ENCODE measurements at places on chromosomes 1 and 21. TPM values are rescaled to one million over a fixed set of nuclear protein-coding genes. Genes with fewer than 3 reads are reported as not detected.

Gene RUSC1
- 38.1 TPM for total RNA-seq

Gene CYP4A22
- not detected for total RNA-seq

Gene HES3
- not detected for total RNA-seq

Gene SLAMF6
- not detected for total RNA-seq

Gene WARS2
- total RNA-seq, result 9.9 TPM

Gene FHL3
- 12.1 TPM for total RNA-seq

Gene CLK2
- total RNA-seq, result 31.5 TPM

Gene WRAP73
- total RNA-seq, result 18.1 TPM

Gene CFAP141
- not detected for total RNA-seq

Gene RHEX
- total RNA-seq, result not detected

Gene COL6A1
- 3.2 TPM for total RNA-seq

Gene SPATA6
- 3.0 TPM for total RNA-seq

Gene KCNK1
- total RNA-seq, result 15.4 TPM

Gene NPPA
- not detected for total RNA-seq

Gene ACTL8
- total RNA-seq, result not detected

Gene NPR1
- not detected for total RNA-seq

Gene FMO5
- 0.21 TPM for total RNA-seq

Gene ECM1
- total RNA-seq, result 73.1 TPM

Gene ADAMTS1
- 69.7 TPM for total RNA-seq

Gene ZP4
- total RNA-seq, result 4.5 TPM

Gene CTSS
- total RNA-seq, result 4.6 TPM

Data from foreskin keratinocyte (primary cell).